NCI-H2081 (cell line): ENCODE measurements at places on chromosomes 13 and 19.
A peak's percentile ranks its signal among the peaks of the same experiment; 100 is the strongest.

DNA sequence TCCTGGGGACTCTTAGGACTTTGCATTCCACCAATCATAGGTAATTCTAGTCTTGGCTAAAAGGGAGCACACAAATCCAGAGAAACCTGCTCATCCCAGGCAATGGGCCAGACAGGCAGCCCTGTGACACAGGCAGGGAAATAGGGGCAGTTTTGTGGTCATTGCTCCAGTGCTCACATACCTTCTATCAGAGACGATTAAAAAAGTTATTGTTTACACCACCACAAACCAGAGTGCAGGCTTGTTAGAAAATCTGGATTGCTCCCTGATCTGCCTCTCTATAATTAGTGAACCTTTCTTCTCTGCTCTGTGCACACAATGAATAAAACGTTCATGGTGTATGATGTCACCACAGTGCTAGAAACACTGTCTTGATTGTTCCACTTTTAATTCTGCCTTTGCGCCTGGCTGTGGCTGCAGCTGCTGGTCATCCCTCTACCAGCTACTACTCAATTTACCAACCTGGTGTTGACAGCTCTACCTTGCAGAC, 121.6 kb upstream of the SPATA13 start:
- peak; percentile 12 for DNase-seq

- no peak for DNase-seq
Observed at GRCh38 chr19:39401549-39402345, 4.9 kb upstream of the ZFP36 start.

DNA sequence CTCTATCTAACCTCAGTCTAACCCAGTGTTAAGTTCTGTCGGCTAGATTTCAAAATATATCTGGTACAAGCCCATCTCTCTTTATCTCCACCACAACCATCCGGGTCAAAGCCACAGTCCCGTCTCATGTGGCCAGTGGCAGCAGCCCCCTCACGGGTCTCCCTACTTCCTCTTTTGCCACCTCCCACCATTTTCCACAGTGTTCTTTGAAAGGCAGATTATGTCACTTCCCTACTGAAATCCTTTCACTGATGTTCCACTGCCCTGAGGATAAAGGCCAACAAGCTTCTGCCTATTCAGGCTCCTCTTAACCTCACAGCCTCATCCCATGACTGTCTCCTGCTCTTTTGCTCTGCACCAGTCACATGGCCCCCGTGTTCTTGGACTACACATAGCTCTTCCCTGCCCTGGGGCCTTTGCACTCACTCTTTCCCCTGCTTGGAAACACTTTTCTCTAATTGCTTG, 117.2 kb downstream of the UBL3 start:
- DNase-seq: no peak

GRCh38 chr13:104553186-104553585, 1487.0 kb upstream of the SLC10A2 start:
- no peak for DNase-seq

DNA sequence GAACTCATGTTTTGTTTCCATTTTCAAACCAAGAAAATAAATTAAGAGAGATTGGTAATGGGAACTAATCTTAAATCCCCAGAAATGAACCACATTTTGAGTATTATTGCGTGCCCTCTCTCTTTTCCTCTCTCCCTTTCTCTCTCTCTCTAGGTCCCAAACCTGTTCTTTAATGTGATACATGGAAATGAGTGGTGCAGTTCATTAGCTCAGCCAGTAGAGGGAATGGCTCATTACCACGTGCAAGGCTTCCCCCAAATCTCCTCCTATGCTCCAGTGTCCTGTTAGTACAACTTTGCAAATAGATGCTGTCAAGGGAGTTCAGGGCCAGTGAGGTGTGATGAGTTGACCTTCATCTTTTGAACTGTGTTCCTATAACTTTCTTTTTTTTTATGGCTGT, 178.4 kb downstream of the FGF9 start:
- peak; percentile 11 for DNase-seq

DNA sequence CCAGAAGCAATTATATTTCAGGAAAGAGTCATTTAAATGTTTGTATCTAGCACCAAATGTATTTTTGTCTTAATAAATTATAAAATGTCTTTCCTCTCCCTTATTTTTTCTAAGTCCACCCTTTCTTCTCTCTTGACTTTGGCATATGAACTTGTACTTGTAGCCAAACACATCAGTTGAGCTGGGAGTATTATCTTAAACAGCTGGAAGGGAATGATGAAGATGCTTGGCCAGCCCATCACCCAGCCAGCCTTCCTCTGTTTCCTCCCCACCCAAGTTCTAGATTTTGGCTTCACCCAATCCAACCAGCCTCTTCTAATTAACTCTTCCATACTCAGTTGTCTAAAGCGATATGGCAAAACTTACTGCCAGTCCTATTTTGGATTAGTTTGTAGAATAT, 272.5 kb downstream of the ENOX1 start:
- no peak for DNase-seq

DNA sequence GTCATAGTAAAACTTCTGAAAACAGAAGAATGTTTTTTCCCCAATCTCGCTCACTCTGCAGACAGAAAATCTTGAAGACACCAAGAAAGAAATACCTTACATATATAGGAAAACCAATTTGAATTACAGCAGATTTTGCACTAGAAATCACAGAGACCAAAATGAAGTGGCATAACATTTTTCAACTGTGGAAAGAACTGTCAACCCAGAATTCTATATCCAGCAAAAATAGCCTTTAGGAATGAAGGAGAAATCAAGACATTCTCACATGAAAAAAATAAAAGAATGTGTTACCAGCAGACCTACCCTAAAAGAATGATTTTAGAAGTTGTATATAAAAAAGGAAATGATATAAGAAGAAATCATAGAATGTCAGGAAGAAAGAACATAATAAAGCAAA, 28.7 kb downstream of the CCDC122 start:
- no peak for DNase-seq

DNA sequence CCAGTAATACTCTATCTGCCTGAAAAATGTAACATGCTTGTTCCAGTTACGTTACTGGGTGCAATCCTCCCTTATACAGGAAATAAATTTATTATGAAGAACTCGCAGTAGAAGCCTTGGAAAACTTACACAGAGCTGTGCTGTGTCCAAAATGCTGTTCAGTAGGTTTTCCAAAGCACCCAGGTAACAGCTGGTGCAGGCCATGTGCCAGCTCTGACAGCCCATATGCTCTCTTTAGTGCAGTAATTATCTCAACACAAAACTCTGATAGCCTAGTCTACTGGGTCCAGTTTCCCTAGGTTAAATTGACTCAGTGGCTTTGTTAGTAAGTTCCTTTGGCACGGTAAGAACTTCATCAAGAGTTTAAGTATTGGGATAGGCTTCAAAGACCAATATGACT, 120.7 kb upstream of the OBI1 start:
- DNase-seq: no peak

- DNase-seq: no peak
Observed at GRCh38 chr19:5406816-5407215, 48.4 kb upstream of the ZNRF4 start.

DNA sequence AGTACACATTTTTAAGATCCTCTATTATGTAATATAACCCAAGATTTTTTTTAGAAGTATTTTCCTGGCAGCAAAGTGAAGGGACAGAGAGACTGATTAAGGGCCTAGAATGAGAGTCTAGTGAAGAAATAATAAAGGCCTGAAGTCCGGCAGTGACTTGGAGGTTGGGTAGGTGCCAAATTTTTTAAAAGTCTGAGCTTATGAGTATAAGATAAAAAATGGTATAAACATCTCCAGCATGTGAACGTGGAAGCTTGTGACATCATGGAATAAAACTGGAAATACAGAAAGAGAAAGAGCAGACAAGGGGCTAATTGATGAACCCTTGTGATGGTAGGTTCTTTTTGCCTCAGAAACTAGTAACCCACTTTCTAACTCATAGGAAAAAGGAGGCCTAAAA, 174.6 kb downstream of the SUCLA2 start:
- no peak for DNase-seq

DNA sequence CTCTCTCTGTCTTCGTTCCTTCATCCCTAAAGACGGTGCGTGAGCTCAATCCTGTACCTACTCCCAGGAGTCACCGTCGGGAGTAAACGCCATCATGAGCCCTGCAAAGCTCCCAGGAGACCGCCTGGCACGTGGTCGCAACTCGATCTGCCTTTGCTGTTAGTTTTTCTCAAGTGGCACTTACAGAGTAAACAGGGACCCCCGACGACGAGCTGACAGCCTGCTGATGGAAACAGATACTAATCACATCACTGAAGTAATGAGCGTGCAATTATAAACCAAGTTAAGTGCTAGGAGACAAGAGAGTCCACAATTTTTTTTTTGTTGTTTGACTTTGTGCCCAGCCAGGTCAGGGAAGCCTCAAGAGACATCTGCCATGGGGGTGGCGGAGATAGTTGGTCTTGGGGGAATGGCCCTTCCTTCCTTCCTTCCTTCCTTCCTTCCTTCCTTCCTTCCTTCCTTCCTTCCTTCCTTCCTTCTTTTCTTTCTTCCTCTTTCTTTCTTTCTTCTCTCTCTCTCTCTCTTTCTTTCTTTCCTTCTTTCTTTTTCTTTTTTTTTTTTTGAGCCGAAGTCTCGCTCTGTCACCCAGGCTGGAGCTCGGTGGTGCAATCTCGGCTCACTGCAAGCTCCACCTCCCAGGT, 23.6 kb downstream of the CACNG6 start:
- no peak for DNase-seq

DNA sequence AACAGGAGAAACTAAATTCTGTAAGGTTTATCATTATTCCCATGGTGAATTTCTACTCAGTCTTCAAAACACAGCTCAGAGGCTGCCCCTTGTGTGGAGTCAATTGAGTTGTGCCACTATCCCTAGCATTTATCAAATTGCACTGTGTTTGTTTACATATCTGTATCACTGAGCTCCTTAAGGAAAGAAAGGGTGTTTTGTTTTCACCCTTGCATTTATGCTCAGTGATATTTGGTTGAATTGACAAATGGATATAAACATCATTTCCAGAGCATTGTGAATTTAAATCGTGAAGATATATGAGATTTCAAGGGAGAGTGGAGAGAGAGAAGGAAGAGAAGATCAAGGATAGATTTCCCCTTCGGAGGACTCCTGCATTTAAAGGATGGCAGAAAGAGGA, 55.1 kb upstream of the TNFRSF19 start:
- no peak for DNase-seq

DNA sequence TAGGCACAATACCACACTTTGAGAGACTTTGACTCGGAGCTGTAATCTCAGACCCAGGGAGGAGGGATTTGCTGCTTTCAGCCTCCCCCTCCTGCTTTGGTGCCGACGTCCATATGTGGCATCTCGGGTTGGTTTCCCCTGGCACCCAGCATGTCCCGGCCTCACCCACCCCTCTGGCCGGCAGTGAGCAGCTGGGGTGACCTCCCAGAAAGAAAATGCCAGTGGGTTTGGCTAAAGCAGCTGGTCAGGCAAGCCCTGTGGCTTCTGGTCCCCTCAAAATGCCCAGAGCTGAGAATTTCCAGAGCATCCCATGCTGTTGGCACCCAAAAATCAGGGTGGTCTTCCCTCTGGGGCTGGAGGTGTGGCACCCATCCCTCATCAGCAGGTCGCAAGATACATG, 34.1 kb downstream of the INSR start:
- DNase-seq: no peak

GRCh38 chr19:2815191-2815614, 4.5 kb upstream of the ZNF554 start:
- no peak for DNase-seq

- DNase-seq: no peak
Observed at GRCh38 chr19:29395111-29395733, 130.6 kb upstream of the VSTM2B start.
